Chondrocyte (in vitro differentiated cells): ENCODE measurements at places on chromosomes 1 and 21. TPM values are rescaled to one million over a fixed set of nuclear protein-coding genes. Genes with fewer than 3 reads are reported as not detected.

DNA sequence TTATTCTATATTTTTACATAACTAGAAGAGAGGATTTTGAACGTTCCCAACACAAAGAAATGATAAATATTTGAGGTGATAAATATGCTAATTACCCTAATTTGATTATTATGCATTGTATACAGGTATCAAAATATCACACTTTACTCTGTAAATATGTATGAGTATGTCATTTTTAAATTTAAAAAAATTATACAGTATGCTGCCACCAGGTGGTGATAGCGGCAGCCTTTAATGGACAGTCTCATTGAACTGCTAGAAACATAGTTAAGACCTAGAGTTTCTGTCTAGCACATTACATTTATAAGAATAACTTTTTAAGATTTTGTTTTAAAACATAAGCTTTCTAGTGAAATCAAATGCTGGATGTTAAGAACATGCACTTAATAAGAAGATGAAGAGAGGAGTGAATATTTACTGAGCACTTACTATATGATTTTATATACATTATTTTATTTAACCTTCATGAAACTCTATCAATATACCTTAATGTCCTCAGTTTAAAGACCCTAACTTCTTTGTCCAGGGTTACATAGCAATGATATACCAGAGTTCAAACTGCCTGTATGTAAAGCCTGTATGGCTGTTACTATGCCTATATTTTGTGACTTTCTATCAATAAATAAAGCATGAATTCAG, 207.1 kb downstream of the NUF2 start:
- H3K4me3 ChIP-seq = no peak overlapping the region
- H3K36me3 ChIP-seq = no peaks in the 10 kb centered on the region
- H3K4me1 ChIP-seq = no peaks in the 10 kb centered on the region
- H3K27me3 ChIP-seq = peaks cover 20% of the 10 kb centered on the region

DNA sequence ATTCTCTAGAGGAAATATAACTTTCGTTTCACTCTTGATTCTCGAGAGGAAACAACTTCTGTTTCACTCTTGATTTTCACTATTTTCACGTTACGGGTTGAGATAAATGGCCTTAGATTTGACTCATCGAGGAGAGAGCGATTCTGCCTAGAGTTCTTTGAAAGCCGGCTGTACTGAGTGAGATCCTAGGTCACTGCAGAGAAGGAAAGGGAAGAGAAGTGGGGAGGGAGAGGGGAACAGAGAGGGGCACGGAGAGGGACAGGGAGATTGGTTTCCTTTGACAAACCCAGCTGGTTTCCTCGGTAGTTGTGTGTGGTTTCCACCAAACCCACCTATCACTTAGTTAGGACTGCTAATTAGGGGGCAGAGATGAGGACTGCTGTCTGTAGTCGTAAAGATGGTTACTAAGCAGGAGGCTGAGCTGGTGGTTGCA, 21.6 kb upstream of the GPR137B start:
- no peak for DNase-seq
- H3K27me3 ChIP-seq = peaks cover 2% of the 10 kb centered on the region
- H3K4me3 ChIP-seq = no peak overlapping the region
- no peaks in the 10 kb centered on the region for H3K4me1 ChIP-seq
- no peak overlapping the region for H3K27ac ChIP-seq

Gene LCE6A
- not detected in 3 replicates for total RNA-seq

Gene CD1B
- total RNA-seq = not detected in 3 replicates

GRCh38 chr1:22174446-22175220, 31.7 kb upstream of the WNT4 start:
- peaks cover 18% of the 10 kb centered on the region for H3K27me3 ChIP-seq
- H3K27ac ChIP-seq = no peak overlapping the region
- H3K4me3 ChIP-seq = no peak overlapping the region
- no peaks in the 10 kb centered on the region for H3K36me3 ChIP-seq
